ENCODE measurements at places on chromosomes 1 and 21.

DNA sequence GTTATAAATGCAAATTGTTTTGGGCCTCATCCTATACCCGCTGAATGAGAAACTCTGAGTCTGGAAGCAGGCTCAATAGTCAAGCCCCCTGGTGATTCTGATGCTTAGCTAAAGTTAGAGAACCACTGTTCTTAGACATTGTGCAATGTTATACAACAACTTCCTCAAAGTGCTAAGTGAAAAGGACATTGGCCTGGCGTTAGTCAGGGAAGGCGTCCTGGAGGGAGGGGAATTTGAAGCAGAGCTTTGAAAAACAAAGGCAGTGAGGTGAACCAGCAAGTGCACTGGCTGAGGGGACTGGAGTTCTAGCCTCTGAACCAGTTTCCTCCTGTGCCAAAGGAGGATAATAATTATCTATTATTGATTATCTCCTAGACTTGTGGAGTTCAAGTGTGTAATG lies 5.1 kb downstream of the CD1D start:
- no peak for DNase-seq

- DNase-seq, result no peak
These were observed 19.1 kb downstream of the SELP start for GRCh38 chr1:169610858-169611257.

DNA sequence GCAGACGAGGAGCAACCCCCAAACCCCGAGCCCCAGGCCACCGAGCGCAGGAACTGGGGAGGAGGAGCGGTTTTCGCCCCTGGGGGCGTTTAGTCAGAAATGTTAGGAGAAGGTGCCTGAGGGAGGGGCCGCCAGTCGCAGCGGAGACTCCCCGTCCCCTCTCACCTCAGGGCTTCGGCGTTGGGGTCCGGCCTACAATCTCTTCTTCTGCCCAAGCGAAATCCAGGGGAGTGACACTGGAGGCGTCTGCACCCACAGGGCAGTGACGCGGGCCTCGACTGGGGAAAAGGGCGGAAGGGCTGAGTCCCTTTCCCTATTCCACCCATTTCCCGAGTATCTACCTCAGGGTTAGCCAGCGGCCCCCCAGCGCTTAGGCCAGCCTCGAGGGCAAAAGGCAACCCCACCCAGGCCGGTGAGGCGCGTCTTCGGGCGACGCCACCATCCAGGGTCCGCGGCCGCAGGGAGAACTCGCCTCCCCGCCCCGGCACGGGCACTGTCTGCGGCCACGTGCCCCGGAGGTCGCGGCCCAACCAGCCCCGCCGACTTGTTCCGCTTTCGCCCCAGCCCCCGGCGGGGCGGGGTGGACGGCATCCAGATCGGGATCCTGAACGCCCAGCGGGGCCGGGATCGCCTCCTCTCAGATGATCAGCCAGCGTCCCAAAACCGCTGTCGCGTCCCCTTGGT lies 118.7 kb upstream of the BARHL2 start:
- no peak for DNase-seq

DNA sequence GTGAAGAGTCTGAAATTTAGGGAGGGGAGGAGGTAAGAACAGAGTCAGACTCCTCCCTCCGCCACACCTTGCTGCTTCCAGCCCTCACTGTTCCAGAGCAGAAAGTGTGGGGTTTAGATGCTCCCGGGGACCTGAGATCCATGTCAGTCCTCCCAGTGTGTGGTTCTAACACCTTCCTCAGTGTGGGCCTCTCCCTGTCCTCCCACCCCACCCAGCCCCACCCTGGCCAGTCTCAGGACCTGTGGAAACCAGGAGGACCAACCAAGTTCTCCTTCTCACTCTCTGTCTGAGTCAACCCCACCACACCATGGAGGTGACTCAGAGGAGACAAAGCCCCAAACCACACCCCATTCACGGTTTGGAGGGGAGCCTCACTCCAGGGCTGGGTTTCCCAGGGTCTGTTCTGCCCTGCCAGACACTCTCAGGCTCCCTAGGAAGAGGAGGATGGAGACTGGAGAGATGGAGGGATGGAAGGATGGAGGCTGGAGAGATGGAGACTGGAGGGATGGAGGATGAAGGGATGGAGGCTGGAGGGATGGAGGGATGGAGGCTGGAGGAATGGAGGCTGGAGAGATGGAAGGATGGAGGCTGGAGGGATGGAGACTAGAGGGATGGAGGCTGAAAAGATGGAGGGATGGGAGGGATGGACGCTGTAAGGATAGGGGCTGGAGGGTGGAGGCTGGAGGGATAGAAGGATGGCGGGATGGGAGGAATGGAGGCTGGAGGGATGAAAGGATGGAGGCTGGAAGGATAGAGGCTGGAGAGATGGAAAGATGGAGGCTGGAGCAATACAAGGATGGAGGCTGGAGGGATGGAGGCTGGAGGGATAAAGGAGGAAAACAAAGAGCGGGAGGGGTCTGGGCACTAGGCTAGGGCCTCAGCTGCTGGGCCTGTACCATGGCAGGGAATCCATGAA lies 100.9 kb upstream of the RUNX3 start:
- DNase-seq, result peak; percentile 57

GRCh38 chr1:101112051-101112780 lies 86.6 kb upstream of the DPH5 start:
- peak; percentile 47 for DNase-seq

- DNase-seq, result no peak
These were observed 11.4 kb downstream of the FAM89A start for GRCh38 chr1:231028682-231029081.

DNA sequence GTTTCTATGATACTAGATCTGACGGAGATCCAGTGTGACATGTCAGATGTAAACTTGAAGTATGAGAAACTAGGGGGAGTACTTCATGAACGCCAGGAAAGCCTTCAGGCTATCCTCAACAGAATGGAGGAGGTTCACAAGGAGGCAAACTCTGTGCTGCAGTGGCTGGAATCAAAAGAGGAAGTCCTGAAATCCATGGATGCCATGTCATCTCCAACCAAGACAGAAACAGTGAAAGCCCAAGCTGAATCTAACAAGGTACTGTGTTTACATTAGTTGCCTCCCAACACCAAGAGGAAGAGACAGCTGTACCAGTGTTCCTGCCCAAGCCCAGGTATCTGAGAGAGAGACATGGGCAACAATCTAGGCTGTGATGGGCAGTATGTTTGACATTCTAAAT lies 112.2 kb upstream of the BMP8A start:
- no peak for DNase-seq

GRCh38 chr1:94522304-94522703 lies 19.3 kb downstream of the F3 start:
- DNase-seq, result no peak

- no peak for DNase-seq
These were observed 33.6 kb upstream of the FOXE3 start for GRCh38 chr1:47382399-47382983.

GRCh38 chr1:230074762-230075161 lies 7.7 kb downstream of the GALNT2 start:
- DNase-seq, result no peak

GRCh38 chr1:25079048-25079447 lies 149.0 kb upstream of the RUNX3 start:
- DNase-seq, result no peak

- DNase-seq, result no peak
These were observed 115.1 kb downstream of the HIVEP3 start for GRCh38 chr1:41803656-41804055.

GRCh38 chr1:1435106-1435903 lies at the start of gene VWA1:
Gene VWA1 (plus strand): TSS chr1:1435690. CDS start chr1:1435749, 59 bp downstream.
- peak; percentile 46 for DNase-seq

GRCh38 chr21:39451332-39452206 lies at the start of gene SH3BGR:
Gene SH3BGR (plus strand): TSS chr21:39451970. CDS start chr21:39452097, 127 bp downstream.
- DNase-seq, result no peak

DNA sequence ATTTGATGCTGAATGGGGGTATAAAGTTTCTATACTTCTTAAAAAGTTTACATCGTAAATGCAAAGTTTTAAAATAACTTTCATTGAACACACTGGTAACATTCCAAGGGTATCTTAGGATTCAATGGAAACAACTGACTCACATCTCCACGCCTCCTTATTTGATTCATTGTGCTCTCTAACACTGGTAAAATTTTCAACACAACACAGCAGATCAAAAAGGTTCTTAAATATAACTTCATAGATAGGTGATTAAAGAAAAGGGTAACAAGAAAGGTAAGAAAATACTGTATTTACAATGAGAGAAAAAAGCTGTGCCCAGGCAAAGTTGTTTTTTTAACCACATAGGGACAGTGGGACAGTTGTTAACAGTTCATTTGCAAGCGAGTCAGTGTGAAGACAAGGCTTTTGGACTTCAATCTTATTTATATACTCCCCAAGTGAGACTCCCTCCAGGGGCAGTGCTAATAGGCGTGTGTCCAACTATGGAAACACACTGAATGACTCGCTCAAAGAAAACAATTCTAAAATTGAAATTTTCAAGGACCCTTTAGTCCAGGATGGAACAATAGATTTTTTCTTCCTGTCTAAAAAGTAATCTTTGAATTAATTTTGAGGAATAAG lies 140.5 kb downstream of the TIAM1 start:
- no peak for DNase-seq

DNA sequence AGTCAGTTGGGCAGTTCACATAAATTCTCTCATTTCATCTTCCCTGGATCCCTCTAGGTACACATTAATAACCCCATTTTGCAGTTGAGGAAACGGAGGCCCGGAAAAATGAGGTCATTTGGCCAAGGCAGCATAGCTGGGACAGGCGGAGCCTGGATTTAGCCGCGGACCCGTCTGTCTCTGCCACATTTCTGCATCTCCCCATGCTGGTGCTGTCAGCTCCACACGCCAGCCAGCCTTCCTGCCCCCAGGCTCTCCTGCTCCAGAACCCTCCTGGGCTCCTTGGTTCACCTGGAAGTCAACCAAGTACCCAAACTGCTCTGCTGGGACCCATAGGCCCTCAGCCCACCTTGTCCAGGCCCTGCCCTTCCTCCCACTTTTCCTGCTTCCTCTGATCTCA lies 7.6 kb downstream of the FOXO6 start:
- no peak for DNase-seq

GRCh38 chr1:87684194-87684593 lies 355.5 kb downstream of the LMO4 start:
- DNase-seq, result no peak

All from activated T-cell treated with anti-CD3 and anti-CD28 coated beads for 1 hour (primary cell).